ENCODE measurements at places on chromosomes 6 and 20.

- no peak for DNase-seq
Observed at GRCh38 chr20:15867899-15868298, 705.3 kb downstream of the KIF16B start.

DNA sequence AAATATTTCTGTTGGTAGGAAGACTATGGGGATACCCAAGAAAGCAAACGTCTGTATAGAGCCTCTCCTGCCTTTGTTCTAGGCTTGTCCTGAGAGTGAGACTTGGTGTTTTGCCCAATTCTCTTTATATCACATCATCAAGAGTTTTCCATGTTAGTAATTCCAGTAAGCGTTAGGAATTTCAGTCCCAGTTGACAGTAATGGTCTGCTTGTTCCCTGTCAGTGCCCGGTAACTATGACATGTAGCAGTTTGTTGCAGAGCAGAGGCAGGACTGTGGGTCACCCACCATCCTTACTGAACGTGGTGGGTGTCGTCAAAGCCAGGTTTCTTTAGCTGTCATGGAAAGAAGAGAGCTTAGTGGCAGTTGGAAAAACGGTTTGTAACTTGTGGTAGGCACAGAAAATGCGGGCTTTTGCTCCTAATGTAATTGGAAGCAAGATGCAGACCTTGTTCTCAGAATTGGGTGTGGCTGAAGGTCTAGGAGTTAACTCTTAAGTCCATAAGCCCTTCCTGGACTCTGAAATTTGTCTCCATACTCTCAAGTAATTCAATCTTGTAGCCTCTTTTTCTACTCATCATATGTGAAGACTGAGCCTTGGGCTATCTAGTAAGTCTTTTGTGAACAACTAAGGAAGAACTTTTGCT, 188.8 kb downstream of the TMEM242 start:
- DNase-seq = no peak

GRCh38 chr6:100289285-100289684, 175.4 kb downstream of the SIM1 start:
- DNase-seq = no peak

- no peak for DNase-seq
Observed at GRCh38 chr20:46053416-46053815, 24.4 kb downstream of the SLC12A5 start.

DNA sequence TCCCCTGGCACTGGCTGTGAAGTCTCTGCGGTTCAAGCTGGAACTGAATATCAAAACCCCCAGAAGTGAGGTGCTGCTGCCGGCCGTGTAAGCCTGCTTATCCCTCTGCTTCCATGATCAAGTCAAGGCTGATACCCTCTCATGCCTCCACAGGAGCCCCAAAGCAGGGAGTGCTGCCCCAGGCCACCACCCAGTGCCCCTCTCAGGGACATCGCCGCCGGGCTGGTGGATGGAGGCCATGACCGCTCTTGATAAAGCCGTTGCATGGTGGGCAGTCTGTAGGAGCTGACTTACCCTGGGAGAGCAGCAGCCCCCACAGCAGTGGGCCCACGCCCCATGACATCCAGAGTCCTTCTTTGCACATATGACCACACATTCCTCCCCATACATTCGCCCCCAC, 162.0 kb upstream of the CST7 start:
- DNase-seq = no peak

- no peak for DNase-seq
Observed at GRCh38 chr6:40489798-40490197, 97.4 kb downstream of the LRFN2 start.

DNA sequence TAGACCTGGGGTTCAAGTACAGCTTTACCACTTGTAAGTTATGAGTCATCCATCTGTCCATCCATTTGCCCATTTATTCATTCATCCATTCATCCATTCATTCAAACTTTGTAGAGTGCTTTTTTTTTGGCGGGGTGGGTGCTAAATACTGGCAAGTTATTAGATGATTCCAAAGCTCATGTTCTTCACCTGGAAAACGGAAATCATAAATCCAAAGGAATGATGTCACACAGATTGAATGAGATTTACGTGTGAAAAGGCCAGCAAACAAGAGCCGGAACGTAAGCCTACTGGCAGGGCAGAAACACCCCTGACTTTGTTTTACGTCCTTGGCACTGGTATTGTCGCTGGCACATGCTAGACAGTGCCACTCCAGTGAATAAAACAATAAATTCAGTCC, 480.9 kb upstream of the CHD6 start:
- DNase-seq = no peak

DNA sequence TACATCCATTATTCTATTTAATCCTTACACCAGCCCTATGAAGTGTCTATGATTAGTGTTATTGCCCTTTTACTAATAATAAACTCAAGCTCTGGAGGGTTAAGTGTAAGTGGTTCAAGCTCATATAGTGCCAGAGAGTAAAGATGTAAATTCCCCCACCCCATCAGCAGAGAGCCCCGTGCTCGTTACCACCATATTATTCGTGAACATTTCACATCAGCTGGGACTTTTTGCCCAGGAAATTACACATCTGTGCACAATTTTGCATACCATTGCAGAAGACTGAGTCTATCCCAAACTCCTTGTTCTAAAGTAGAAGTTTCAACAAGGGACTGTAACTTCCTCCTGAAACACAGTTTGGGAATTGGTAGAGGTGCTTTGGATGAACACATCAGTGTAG, 220.1 kb downstream of the BCAS1 start:
- DNase-seq = no peak

DNA sequence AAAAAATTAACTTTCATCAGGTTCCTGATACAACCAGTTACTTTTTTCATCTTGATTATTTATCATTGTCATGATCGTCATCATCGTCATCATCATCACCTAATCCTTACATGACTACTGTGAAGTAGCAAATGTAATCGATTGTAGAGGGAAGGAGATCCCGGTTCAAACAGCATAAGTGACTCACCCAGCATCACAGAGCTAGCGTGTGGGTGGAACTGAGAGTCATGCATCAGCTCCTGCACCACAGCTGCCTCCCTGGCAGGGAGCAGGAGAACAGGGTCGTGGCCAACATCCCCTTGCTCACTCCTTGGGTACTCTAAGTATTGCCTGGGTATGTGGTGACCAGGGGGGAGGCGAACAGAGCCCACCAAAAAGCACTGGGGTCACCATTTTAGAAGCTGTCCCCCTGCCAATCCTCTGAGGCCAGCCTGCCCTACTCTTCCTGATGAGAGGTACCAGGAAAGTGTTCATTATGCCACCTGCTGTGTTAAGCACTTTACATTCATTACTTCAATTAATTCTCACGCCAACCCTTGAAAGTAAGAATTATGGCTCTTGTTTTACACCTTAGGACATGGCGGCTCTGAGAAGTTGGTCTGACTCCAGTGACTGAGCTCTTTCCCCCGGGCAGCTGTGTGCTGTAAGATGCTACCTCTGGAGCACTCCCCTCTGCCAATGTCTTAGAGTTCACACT, 425.2 kb downstream of the CD83 start:
- no peak for DNase-seq
